Activated CD4-positive, CD25-positive, alpha-beta regulatory T cell (primary cell): ENCODE measurements at places on chromosomes 13 and 19.

GRCh38 chr19:21751384-21751783, 16.0 kb downstream of the ZNF100 start:
- no peak for DNase-seq

DNA sequence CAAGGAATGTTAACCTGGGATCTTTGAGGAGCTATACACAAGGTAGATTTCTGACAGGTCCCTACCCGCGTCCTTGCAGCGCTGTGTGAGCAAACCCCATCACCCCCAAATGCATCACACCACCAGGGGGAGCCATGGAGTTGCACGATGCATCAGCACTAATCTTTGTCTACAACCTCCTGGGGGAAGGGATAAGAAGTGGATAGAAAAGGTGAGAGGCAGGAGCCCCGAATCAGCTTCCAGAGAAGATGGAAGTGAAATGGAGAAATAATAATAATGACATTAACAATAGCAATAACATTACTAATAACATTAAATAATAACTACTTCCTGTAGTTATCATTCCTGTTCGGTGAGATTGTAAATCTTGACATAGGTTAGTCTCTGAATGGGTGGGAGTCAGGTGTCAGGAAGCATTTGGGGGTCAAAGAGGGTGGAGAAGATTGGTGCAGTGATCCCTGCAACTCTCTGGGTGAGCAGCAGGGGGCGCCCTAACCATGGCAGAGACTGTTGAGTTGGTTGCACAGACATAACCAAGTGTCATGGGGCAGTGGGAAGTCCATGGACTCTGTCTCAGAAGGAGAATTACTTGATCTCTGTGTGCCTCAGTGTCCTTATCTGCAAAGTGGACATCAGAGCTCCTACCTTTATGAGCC, 16.5 kb downstream of the SIGLEC7 start:
- DNase-seq: peak; percentile 83

- DNase-seq: no peak
These were observed 336.6 kb downstream of the TEX29 start for GRCh38 chr13:111657013-111657412.

DNA sequence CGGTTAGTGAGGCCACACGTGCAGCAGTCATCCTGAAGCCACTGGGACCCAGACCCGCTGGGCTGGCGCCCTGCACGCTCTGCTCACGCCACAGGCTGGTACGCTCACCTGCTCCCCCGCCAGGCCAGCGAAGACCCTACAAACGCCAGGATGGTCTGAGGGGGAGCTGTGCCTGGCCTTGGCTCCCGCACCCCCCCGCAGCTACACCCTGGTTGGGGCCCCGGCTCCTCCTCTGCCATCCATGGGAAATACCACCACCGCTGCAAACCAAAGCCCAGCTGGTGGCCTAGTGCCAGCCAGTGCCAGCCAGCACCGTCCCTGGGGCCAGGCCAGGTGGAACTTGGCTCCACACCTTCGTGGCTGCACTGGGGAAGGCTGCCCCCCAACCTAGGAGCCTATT, 23.3 kb upstream of the CACTIN start:
- DNase-seq: no peak

- peak; percentile 87 for DNase-seq
These were observed 10.0 kb downstream of the ARHGAP45 start for GRCh38 chr19:1076951-1077350.

DNA sequence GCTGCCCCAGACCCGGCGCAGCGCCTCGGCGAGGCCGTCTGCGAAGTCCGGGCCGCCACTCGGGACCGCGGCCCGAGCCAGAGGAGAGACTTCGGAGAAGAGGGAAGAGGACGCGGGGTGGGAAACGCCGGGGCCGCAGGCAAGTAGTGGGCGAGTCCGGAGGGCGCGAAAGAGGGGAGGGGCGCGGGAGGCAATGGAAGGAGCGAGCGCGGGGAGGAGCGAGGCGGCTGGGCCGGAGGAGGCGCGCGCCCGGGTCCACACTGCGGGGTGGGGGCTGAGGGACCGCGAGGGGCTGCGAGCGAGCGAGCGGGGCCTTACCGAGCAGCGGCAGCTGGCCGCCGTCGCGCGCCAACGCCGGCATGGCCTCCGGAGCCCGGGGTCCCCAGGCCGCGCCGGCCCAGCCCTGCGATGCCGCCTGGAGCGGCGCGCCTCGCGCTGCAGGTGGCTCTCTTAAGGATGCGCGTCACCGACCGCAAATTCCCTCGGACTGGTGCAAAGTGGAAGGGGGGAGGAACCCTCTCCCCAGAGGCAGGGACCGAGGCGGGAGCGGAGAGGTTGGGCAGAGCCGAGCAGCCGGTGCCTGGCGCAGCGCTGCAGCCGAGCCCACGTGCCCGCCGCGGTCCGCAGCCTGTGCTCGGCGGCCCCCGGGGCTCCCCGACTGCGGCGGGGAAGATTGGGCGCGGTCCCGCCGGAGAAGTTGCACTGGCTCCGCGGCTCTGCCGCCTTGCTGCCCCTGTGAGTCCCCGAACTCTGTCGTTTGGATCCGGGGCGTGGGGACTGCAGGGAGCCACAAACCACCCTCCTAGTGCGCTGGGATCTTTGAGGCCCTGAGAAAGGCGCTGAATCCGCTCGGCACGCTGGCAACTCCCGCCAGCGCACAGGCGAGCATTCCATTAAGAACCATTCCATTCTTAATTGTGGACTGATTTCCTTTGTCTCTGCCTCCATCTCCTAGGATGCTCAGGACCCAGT, at the start of gene FLT3:
FLT3 (minus strand) TSS at position 427 of the 972 bp plus-strand sequence; CDS start at position 361, 66 bp downstream.
- no peak for DNase-seq

- DNase-seq: no peak
These were observed 68.7 kb downstream of the IPO5 start for GRCh38 chr13:98022210-98022609.

- DNase-seq: no peak
These were observed 7.7 kb upstream of the TEX26 start for GRCh38 chr13:30924721-30925120.

DNA sequence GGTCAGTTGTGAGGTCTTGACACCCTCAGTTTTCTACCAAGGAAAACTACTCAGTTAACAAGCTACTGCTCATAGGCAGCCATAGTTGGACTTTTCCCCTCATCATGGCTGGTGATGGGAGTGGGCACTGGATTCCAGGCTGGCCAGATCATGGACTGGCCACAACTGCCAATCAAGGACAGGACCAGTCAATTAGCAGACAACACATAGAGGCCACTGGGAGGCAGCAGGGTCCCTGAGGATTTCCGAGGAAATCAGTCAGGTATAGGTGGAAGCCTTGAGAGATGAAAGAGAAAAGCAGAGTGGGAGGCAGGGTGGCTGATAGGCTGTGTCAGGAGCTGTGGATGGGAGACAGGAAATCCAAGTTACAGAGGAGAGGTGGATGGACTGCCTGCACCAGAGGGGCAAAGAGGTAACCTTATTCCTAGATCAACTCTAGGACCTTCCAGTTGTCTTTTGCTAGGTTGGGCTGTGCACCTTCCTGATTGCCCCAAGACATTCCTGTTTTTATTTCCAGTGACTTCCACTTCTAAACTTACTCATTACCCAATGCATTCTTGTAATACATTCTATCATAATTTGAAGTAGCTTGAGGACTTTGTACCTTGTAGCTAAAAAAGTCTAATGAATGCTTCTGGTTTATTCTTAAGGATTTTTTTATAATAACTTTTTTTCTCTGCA, 361.8 kb downstream of the KCNRG start:
- no peak for DNase-seq

GRCh38 chr13:109297628-109298027, 488.8 kb downstream of the IRS2 start:
- no peak for DNase-seq

DNA sequence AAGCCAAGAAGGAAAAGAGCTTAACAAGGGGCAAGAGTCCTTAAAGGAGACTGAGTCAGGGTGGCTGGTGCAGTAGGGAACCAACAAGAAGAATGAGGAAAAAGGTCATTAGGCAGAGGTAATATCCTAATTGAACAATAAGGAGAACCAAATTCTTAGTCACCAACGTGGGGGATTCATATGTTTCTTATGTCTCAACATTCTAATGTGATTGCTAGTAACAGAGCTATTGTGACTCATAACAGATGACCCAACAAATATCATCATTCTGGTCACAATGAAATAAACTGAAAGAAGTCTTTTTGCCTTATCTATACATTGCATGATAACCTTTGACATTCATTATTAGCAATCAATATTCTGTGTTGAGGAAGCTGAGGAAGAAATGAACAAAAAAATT, 101.6 kb downstream of the RAP2A start:
- DNase-seq: no peak

DNA sequence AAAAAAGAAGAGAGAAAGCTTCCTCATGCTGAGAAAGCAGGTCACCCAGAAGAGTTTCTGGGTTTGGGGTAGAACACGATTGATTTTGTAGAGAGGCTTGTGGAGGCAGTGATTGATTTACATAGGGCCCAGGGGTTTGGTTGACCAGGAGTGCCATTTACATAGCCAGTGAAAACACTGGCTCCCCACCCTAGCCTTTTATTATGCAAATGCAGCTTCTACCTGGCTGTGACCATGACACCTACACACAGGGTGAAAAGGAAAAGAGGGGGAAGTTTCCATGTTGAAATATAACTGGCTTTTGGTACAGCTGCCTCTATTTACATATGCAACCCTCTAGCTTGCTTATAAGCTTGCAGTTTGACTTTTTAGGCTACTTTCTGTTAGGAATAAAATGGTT, 62.0 kb downstream of the ZNF100 start:
- no peak for DNase-seq

- DNase-seq: no peak
These were observed 5.7 kb downstream of the ACTN4 start for GRCh38 chr19:38653028-38653571.

DNA sequence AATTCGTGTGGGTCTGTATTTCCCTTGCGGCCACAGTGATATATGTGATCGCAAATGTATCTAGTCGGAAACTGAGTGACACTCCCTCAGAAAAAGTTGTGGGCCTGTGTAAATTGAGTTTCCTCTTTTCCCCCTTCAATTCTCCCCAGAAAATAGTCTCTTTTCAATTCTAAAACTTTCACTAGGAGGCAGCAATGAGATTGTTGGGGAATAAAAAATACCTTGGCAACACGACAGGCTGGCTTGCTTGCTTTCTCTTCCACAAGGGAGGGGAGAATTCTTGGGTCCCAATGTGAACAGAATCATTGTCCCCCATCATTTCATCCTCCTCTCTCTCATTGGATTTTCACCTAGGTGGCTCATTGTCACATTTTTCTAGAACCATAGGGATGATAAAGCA, 3.7 kb upstream of the SOX21 start:
- DNase-seq: no peak

GRCh38 chr13:40624986-40625385, 41.5 kb downstream of the FOXO1 start:
- no peak for DNase-seq

- DNase-seq: no peak
These were observed 8.1 kb downstream of the PAK4 start for GRCh38 chr19:39133431-39134270.

- no peak for DNase-seq
These were observed 34.5 kb downstream of the SOX1 start for GRCh38 chr13:112101360-112101930.

GRCh38 chr13:78046331-78046730, 127.7 kb upstream of the EDNRB start:
- DNase-seq: no peak
